ENCODE measurements at places on chromosomes 6 and 20. TPM values are rescaled to one million over a fixed set of nuclear protein-coding genes. Genes with fewer than 3 reads are reported as not detected.

DNA sequence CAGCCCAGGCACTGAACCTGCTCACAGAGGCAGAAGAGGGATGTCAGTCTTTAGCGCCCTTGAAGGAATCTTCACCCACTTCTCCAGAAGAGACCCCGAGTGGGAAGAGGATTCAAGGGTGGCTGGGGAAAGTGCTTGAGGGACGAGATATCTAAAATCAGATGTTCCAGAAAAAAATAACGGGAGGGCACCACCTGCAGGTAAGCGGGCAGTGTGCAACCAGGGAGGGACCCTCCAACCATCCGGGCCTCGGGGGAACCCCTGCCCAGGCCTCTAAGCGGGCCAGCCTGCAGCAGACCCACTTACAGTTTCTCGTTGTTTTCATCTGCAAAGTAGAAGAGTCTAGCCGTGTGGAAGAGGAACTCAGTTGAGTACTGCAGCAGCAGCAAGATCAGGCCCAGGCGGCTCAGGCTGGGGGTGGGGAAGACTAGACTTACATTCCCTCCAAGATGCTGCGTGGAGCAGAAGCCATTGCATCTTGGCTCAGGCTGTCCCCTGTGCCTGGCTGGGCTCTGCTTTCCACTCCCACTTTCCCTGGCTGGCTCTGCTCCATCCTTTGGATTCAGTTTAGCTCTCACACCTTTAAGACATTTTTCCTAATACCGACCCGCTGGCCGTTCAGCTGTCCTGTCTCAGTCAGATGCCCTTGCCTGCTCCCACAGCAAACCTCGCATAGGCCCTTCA is 71.0 kb downstream of the TRAM2 start:
- peak; percentile 63 for DNase-seq

DNA sequence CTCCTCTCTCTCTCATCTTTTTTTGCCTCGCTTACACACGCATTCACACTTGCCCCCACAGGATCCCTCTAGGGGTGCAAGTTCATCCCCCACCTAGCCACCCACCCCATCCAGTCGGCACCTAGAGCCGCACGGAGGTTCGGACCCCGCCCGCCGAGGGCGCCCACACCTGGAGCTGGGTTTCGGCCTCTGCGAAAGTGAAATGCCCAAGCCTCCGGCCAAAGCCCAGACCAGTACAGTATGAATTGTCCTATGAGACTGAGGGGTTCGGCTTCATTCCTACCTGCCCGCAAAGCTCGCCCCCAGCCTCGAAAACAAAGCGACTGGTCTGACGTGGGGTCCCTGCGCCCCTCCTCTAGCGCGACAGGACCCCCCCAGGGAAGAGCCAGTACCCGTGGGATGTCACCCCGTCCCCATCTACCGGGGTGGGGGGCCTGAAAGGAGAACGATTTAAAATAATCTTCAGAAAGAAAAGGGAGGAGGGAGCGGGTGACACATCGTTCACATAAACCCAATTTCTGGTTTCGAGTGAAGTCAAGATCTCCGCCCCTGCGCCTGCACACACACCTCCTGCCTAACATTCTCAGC is 1.5 kb downstream of the TFAP2A start:
- no peak for DNase-seq

GRCh38 chr6:163813979-163814493 is 399.5 kb downstream of the QKI start:
- no peak for DNase-seq

GRCh38 chr6:53750052-53750650 is 44.7 kb upstream of the LRRC1 start:
- DNase-seq: no peak

- DNase-seq: no peak
Measured at GRCh38 chr6:129866256-129866655, 5.1 kb upstream of the TMEM244 start.

Gene CNPY3
- polyA plus RNA-seq: 24.2 TPM

GRCh38 chr20:8870652-8871051 is 198.2 kb upstream of the PLCB4 start:
- no peak for DNase-seq

GRCh38 chr6:87724983-87725811 is 23.2 kb upstream of the AKIRIN2 start:
- DNase-seq: no peak
